RPMI8226 (cell line): ENCODE measurements at places on chromosomes 11 and 22.

DNA sequence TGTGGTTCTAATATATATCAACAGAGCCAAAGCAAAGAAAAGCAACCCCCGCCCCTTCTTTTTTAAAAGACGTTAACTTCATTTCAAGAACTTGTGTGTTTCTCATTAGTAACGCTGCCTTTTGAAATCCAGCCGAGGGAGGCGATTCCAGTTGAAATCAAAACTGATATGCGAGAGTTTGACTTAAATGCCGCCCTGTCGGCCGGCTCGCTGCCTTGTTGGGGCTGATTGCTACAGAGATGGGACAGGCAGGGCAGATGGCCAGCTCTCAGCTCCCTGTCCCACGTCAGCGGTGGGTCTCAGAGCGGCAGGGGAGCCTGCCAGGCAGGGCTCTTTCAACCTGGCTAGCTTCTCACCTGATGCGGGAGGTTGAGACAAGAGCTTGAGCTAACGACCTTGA, 51.9 kb upstream of the ALX4 start:
- no peak for DNase-seq

- no peak for DNase-seq
These were observed 171.7 kb downstream of the DBX1 start for GRCh38 chr11:19988598-19988997.

DNA sequence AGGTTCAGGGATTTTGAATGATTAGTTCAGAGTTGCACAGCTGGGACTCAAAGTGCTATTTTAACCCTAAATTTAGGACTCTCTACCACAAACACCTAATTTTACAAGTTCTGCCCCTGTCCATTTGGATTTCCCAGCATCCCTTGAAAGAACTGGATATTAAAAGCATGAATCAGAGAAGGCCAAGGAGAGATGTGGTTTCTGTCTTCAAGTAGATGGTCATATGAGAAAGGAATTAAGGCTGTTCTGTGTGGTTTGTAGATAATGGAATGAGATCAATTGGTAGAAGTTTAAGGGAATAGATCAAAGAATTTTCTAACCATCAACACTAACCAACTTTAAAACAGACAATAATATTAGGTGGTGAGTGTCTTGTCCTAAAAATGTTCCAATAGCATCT, 106.4 kb upstream of the TENM4 start:
- DNase-seq = no peak

GRCh38 chr11:15300341-15300740, 185.6 kb downstream of the INSC start:
- DNase-seq = no peak

DNA sequence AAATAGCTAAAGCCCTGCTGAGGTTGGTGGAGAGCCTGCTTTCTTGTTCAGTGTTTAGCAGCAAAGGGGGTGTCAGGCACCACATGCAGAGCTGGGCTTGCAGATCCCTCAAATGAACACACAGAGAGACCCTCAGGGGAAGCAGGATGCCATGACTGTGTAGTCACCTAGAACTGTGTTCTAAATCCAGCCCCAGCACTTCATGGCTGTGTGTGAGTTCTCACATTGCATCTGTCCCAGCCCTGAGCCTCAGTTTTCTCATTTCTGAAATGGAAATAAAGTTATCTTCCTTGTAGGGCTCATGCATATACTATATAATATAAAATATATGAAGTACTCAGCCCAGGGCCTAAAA, 47.1 kb downstream of the CWC15 start:
- DNase-seq = no peak

- DNase-seq = no peak
These were observed 492.8 kb downstream of the INSC start for GRCh38 chr11:15607361-15608036.

GRCh38 chr22:47260551-47260950, 498.1 kb downstream of the TBC1D22A start:
- peak; percentile 89 for DNase-seq

DNA sequence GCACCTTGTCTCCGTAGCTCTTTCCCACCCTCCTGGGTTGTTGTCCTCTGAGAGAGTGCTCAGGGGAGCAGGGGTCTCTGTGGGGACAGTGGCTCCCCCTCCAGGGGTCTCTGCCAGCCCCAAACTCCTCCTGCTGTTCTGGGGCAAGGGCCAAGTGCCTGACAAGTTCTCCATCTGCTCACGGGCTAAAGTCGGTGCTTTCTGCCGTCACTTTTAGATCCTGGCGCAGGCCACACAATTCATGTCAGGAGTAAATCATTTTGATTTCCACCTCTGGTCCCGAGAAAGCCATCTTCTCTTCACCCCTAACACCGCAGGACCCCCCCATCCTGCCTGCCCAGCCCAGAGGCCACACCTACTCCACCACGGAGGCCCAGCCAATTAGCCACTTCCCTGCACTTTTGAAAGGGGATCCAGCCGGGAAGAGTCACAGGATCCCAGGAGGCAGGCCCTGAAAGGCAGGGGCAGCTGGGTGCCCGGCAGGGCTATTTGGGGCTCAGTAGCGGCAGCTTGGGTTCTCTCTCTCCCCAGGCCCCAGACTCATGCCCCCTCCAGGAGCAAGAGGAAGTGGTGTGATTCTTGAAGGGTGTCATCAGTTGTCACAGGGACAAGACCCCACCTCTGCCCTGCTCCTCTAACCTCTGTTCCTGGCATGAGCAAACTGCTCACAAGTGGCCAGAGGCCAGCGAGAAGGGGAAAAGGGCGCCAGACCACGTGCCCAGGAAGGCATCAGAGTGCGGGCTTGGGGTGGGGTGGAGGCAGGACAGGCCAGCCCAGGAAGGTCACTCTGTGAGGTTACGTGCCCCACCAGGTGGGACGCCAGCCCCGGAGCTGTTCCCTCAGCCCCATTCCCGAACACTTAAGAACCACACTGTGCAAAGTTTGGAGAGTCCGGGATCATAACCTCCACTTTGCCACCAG, 1.3 kb downstream of the MACROD1 start:
- DNase-seq = peak; percentile 55

- DNase-seq = no peak
These were observed 10.5 kb upstream of the TSPAN18 start for GRCh38 chr11:44716256-44716655.

DNA sequence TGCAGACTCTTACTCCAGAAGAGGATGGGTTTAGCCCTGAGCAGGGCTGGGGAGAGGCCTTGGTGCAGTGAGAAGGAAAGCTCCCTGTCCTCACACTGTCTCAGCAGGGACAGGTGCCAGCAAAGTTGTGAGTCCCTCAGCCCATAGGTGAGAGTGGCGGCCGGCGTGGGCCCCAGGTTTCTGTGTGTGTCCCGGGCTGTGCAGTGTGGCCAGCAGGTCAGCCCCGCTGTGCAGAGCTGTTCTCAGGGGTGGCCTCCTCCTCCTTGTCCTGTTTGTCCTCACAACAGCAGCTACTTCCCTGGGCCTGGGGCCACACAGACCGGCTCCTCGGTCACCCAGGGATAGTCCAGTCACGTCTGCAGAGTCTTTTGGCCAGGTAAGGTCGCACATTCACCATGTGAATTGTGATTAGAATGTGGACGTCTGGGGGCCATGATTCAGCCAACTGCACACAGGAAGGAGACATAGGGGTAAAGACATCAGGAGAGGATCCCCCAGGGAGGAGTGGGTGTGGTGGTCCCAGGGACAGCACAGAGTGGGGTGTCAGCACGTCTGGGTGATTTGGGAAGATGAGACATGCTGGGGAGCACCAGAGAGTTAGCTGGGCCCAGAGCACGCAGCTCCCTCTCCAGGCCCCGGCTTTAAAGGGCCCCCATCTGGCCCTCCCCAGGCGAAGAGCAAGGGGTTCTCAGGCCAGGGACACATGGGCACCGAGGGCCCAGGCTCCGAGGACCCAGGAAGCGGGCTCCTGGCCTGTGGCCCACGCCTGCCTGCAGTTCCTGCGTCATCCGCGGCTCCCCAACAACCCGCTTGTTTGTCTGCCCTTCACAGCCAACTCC, 81.6 kb downstream of the MYEOV start:
- DNase-seq = no peak

DNA sequence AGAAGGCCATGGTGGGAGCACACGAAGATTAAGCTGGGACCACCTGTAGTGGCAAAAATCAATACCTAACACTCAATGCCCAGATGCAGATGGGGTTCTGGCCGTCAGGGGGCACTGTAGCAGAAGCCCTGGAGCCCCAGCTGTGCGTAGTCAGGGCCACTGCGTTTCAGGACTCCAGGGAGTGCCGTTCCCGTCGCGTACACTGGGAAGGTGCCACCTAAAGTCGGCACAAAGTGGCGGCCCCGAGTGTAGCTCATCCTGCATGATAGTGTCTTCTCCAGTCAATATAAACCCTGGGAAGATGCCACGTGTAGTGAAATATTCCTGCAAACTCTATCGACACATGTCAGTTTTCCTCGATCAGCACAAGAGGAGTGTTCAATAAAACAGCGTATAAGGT, 123.8 kb upstream of the NTM start:
- DNase-seq = peak; percentile 16

- no peak for DNase-seq
These were observed 55.0 kb upstream of the HORMAD2 start for GRCh38 chr22:30025221-30025620.

GRCh38 chr22:50342651-50343540, at the start of gene PPP6R2:
TSS of gene PPP6R2 (plus strand) at chr22:50343327. CDS start at chr22:50393909, 50,582 bp downstream.
- DNase-seq = peak; percentile 88

GRCh38 chr11:25065746-25066145, 568.9 kb downstream of the LUZP2 start:
- DNase-seq = no peak

DNA sequence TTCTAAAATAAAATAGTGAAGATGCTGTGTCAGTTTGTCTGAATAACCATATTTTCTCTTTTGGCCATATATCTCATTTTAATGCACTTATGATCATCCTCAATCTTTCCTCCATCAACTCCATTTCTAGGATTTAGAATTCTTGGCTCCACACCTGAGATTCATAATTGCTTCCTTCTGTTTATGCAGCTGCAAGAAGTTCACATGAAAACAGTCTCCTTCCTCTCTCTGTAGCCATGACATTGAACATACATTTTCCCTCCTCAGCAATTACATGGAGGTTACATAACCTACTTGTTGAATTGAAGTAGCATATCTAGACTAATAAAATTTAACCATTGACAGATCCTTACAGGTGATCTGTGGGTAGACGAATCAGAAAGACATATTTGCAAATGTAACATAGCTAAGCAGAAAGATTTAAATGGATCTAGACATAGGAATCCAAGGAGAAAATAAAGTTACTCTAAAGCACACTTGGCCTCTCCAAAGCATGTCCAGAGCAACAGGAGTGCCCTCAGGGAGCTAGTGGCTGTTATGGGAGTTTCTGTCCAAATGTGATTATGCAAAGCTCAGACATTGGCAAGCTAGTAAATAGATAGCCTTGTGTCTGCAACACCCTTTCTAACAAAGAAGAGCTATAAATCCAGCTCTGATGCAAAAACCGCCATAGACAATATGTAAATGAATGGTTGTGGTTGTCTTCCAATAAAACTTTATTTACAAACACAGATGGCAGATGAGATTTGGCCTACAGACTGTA, 119.9 kb upstream of the MPPED2 start:
- no peak for DNase-seq

- no peak for DNase-seq
These were observed 429.5 kb downstream of the BUD13 start for GRCh38 chr11:116343270-116343669.

DNA sequence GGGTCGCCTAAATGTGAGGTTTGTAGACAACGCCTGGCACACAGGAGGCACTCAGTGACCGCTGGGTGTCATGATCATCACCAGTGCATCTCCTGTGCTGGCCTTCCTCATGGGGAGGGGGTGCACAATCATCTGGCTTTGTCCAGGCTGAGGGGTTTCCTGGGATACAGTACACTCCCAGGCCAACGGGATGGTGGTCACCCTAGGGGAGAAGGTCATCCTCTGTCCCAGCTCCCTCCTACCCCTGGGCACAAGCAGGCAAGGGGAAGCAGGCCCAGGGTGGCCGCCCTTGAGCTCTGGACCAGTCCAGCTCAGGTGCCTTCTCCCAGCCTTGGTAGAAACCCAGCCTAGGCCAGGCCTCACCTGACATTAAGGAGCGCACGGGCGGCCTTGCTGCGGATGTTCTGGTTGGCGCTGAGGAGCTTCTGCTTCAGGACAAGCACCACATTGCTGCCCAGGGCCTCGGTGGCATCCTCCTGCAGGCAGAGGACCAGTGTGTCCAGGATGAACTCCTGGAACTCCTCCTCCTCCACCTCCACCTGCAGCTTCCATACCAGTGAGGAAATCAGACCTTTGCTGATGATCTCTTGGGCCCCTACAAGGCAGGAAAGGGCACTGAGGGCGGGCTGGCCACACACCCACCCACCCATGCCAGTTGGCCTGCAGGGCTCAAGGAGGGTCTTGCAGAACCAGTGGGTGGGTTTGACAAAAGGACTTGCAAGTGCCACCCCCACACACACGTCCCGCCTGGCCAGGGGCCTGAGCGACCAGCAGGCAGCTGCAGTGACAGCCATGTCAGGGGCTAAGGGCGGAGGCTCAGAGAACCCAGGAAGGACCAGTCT, 6.6 kb upstream of the GNAZ start:
- no peak for DNase-seq

DNA sequence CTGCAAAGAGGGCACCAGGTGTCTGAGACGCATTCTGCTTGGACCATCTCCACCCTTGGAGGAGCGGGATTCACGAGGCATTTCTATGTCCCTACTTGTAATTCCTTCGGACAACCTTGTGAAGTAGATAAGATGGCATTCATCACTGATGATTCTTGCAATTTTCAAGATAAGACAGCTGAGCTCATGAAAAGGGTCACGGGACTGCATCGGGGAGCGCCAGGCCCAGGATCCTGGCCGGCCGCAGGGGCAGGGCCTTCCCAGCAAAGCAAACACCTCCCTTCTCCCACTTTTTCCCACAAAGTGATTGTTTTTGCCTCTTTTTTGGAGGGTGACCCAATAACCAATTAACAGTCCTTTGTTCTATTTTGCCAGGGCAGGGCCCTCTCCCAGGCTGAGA, 8.4 kb downstream of the LIF start:
- no peak for DNase-seq

GRCh38 chr11:1139441-1140083, 18.2 kb upstream of the MUC5AC start:
- no peak for DNase-seq

DNA sequence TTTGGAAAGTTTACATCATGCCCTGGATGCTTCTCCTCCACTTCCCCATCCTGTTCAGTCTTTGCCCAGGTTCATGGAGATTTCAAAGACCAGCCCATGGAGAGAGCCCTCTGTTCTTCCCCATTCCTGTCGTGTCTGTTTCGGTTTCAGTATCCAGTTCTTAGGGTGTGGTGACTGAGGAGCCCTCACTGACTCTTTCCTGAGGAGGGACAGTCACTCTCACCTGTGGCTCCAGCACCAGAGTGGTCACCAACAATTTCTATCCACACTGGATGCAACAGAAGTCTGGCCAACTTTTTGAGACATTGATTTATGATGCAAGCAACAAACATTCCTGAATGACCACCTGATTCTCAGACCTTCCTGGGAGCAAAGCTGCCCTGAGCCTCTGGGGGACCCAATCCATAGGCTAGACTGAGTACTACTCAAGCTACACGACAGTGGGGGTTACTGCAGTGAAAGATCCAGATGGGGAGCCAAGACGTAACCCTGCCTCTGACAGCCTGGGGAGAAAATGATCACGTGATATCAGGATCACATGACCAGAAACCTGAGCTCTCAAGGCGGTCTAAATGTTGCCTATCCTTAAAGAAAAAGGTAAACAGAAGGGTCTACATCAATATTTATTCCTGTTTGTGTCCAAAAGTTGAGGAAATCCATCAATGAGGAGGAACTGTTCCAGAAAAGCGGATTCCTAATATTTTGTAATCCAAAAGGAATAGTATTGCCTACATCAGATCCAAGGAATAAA, 76.2 kb upstream of the VPREB1 start:
- peak; percentile 63 for DNase-seq
